Activated CD4-positive, alpha-beta T cell treated with anti-CD3 and anti-CD28 coated beads for 36 hours (primary cell): ENCODE measurements at places on chromosomes 4 and X. TPM values are rescaled to one million over a fixed set of nuclear protein-coding genes. Genes with fewer than 3 reads are reported as not detected.

- H3K27me3 ChIP-seq: peaks cover 2% of the 10 kb centered on the region
- no peak for DNase-seq
- no peak overlapping the region for H3K27ac ChIP-seq
- no peaks in the 10 kb centered on the region for H3K36me3 ChIP-seq
- H3K4me1 ChIP-seq: peaks cover 10% of the 10 kb centered on the region
- no peak overlapping the region for H3K4me3 ChIP-seq
Measured at GRCh38 chrX:137198040-137198439, 164.2 kb upstream of the GPR101 start.

- H3K4me1 ChIP-seq: no peaks in the 10 kb centered on the region
- peaks cover 4% of the 10 kb centered on the region for H3K27me3 ChIP-seq
- no peak overlapping the region for H3K27ac ChIP-seq
- peak; percentile 61 for DNase-seq
- H3K36me3 ChIP-seq: no peaks in the 10 kb centered on the region
Measured at GRCh38 chr4:1511441-1512041, 105.3 kb upstream of the NKX1-1 start.

DNA sequence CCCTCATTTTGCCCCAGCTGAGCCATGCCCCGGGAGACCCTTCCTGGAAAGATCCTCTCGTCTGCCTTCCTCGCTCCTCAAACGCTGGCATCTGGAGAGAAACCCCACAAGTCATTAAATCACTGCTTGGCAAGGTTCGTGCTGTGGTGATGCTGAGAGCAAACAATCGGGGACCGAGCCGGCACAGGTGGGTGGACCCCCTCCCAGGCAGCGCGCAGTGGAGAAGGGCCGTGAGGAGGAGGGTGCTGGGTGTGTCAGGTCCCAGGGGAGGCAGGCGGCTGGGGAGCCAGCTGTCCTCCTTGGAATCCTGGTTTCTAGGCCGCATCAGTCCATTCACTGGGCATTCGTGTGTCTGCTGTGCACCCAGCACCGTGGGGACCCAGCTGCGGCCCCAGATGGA is 64.9 kb upstream of the PSAPL1 start:
- no peaks in the 10 kb centered on the region for H3K36me3 ChIP-seq
- H3K4me3 ChIP-seq: no peak overlapping the region
- DNase-seq: no peak

- no peaks in the 10 kb centered on the region for H3K27me3 ChIP-seq
- H3K36me3 ChIP-seq: no peaks in the 10 kb centered on the region
- H3K4me1 ChIP-seq: peaks cover 14% of the 10 kb centered on the region
Measured at GRCh38 chrX:39726771-39727170, 371.0 kb downstream of the BCOR start.

- no peaks in the 10 kb centered on the region for H3K36me3 ChIP-seq
- no peak overlapping the region for H3K4me3 ChIP-seq
- no peaks in the 10 kb centered on the region for H3K4me1 ChIP-seq
- DNase-seq: no peak
Measured at GRCh38 chrX:18574591-18574990, 97.3 kb downstream of the RS1 start.

The CXCL11 gene
- 0.14 TPM for total RNA-seq

The KLB gene
- total RNA-seq: not detected
